ENCODE measurements at places on chromosomes 6 and 20.

DNA sequence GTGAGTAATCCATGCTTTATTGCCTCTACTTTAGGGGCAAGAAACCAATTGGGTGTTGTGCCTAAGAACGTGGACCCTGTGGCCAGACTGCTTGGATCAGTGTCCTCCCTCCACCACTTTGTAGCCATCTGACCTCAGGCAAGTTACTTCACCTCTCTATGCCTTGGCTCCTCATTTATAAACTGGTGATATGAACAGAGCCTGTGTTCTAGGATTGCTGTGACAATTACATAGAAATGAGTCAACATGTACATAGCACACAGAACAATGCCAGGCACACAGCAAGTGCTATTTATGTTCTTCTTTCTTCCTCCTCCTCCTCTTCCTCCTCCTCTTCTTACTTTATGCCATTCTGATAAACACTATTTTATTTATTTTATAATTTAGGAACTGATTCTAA is 339.4 kb downstream of the CD83 start:
- no peak for DNase-seq

- no peak for DNase-seq
Observed at GRCh38 chr6:158865769-158866168, 46.6 kb upstream of the EZR start.

DNA sequence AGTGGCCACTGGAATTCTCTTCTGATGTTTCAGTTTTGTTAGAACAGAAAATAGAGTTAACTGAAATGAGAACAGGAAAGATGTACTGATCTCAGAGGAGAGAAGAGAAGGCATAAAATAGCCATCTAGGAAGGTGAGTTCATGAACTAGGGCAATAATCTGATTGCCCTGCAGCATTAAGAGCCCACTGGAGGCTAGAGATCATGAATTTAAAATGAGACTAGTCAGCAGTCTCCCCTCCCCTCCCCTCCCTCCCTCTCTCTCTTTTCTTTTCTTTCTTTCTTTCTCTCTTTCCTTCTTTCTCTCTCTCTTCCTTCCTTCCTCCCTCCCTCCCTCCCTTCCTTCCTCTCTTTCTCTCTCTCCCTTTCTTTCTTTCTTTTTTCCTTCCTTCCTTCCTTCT is 28.9 kb downstream of the GPRC6A start:
- no peak for DNase-seq

GRCh38 chr6:150694889-150695288 is 95.2 kb downstream of the PLEKHG1 start:
- DNase-seq: no peak

- DNase-seq: no peak
Observed at GRCh38 chr6:168864541-168865460, 388.8 kb downstream of the THBS2 start.

DNA sequence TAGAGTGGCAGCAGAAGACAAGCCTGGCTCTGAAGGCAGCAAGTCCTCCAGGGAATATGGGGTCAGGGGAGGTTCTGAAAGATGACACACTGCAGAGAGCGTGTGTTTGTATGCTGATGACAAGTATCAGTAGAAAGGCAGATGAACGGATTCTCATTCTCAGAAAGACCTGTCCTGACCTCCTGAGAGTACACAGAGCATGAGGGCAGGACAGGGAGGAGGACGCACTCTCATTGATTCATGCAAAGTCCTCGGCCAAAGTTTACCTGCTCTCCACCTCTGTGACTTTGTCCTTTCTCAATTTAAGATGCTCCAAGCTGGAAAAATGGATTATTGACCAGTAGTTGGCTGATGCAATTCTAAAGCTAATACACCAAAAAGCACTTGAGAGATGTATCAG is 156.7 kb downstream of the LPA start:
- DNase-seq: no peak

DNA sequence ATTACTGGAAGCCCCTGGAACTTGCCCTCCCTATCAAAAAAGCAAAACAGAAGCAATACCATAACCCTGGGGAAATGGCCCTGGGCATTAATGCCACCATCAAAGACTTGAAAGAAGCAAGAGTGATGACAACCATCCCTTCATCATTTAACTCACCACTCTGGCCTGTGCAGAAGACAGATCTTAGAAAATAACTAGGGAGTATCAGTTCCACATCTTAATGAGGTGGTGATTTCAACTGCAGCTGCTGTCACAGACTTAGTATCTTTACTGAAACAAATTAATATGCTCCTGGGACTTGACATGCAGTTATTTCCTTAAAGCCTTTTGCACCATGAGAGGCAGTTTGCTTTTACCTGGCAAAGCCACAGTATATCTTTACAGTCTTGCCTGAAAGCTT is 24.1 kb downstream of the CD164 start:
- DNase-seq: no peak

- DNase-seq: no peak
Observed at GRCh38 chr20:835608-836045, 2.1 kb downstream of the FAM110A start.

GRCh38 chr6:146697921-146698320 is 99.1 kb downstream of the ADGB start:
- DNase-seq: no peak

GRCh38 chr20:3970016-3970415 is 45.3 kb downstream of the RNF24 start:
- DNase-seq: no peak

GRCh38 chr6:110589865-110590513 is 113.6 kb upstream of the SLC22A16 start:
- no peak for DNase-seq

Data from stimulated activated CD8-positive, alpha-beta memory T cell treated with anti-CD3 and anti-CD28 coated beads, Interleukin-2, amount 100 ng/mL, for 1 hour (primary cell).